ENCODE measurements at places on chromosomes 7 and 10.

DNA sequence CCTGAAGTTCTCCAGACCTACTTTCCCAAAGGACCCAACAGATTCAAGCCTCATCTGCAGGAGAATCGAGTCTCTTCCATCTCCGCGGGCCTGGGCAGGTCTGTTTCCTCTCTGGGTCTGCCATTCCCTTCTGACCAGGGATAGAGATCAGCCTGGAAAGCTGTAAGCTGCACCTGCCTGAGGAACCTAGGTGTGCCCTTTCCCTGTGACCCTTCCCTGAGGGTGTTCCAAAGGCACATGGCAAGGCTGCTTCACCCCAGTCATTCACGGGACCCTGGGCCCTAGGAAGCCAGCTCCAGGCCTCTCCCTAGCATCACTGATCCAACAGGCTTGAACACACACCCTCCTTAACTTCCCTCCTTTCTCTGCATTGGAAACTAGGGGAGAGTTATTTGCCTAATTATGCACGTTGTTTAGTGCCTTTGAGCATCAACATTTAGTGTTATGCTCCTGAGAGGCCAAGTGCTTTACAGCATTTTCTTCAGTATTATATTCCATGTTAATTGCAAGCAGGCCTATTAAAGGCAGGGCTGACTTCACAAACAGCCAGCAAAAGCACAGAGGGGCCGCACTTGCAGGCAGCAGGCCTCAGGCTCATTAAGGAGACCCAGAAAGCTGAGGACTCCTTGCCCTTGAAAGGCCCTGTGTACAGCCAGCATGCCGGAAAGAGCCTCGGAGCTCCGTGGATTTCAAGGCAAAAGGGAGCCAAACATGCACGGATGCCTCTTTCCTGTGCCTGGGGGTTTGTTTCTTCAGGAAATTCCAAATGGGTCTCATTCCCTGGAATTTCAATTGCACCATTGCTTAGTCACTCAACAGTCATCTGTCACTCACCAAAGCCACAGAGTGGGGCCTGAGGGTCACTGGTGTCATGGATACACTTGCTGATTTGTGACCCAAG, 91.0 kb upstream of the FAM20C start:
- DNase-seq, result no peak

DNA sequence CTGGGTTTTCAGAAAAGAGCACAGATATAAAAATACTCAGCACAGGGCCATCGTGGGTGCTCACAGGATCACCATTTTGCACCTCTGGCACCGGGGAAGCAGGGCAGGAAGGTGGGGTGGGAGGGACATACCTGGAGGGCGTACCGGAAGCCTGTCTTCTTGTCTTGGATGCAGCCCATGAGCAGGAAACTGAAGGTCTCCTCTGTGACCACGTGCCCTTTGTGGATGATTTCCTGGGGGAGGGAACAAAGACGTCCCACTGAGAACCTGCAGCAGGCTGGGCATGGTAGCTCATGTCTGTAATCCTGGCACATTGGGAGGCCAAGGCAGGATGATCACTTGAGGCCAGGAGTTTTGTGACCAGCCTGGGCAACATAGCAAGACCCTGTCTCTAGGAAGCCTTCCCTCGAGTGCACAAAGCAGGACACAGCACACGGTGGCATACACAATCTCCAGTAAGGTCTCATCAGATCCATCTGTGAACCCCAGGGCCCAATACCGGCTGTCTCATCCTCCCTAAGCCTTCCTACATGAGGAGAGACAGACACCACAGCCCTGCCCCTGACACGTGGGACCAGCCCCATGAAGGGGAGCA, 9.5 kb downstream of the PTCD1 start:
- no peak for DNase-seq

GRCh38 chr10:118720685-118721538, 33.9 kb downstream of the CACUL1 start:
- DNase-seq, result peak; percentile 25

GRCh38 chr10:47214520-47214919, 85.5 kb upstream of the GDF10 start:
- DNase-seq, result no peak

DNA sequence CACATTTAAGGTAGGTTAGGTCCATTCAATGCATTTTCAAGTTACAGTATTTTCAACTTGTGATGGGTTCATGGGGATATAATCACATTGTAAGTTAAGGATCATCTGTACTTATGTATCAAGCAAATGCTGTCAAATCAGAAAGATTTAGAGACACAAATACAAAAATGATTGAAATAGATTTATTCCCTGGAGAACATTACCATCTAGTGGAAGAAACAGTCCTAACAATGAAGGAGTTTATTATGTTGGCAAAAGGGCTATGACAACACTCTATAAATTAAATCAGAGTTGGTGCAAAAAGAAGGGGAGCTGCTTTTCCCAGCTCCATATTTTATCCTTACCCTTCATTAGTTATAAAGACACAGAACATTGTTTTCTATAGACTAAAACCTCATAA, 69.0 kb downstream of the PRSS58 start:
- no peak for DNase-seq

DNA sequence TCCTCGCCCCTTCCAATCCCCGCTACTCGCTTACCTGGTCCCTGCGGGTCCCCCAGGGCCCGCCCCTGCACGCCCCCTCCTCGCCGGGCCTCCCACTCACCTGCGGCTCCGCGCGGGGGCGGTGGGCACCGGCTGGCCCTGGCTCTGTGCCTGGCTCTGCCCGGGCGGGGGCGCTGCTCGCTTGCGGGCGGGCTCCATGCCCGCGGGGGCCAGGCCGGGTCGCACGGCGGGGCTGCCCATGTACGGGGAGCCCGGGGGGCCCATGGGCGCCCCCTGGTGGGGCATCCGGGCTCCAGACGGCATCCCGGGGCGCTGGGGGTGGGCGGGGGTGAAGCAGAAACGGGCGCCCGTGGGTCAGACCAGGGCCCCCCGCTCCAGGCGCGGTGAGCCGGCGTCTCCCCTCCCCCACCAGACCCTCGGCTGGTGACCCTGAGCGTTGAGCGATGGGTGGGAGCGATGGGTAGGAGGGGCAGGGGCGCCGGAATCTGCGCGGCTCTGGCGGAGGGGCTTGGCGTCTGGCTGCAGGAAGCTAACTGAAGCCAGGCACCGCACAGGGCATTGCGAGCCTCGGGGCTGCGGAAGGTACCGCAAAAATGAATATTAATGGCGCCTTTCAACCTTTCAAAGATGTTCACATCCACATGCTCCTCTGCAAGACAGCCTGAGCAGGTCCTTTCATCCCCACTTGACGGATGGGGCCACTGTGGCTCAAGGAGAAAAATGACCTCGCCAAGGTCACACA, 3.0 kb downstream of the SMARCD3 start:
- DNase-seq, result peak; percentile 43

- no peak for DNase-seq
Observed at GRCh38 chr7:117068511-117069145, 115.3 kb downstream of the ST7 start.

DNA sequence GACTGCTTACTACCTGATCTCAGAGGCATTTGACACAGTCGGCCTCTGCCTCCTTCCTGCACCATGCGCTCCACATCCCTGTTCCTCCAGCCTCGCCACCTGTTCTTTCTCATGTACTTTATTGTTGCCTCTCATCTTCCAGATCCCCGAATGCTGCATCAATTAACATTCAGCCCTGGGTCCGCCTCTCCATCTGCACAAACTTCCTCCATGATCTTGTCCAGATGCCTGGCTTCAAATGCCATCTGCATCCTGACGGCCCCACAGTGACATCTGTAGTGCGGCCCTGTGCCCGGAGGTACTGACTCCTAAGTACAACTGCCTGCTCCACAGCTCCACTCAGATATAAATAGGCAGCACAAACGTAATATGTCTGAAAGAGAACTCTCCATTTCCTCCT, 51.2 kb upstream of the STK17A start:
- no peak for DNase-seq

All from stimulated activated CD8-positive, alpha-beta memory T cell treated with anti-CD3 and anti-CD28 coated beads, Interleukin-7, amount 100 ng/mL, for 24 hours (primary cell).